MG63 (cell line): ENCODE measurements at places on chromosomes 6 and 20. TPM values are rescaled to one million over a fixed set of nuclear protein-coding genes. Genes with fewer than 3 reads are reported as not detected.

MBOAT1 gene
- 2.5 and 6.5 TPM in 2 replicates for total RNA-seq

UNC93A gene
- not detected in 2 replicates for total RNA-seq

THBD gene
- total RNA-seq, result 0.72 and 1.4 TPM in 2 replicates

BHLHE23 gene
- not detected in 2 replicates for total RNA-seq

SNAP25 gene
- total RNA-seq, result not detected in 2 replicates

CRISP3 gene
- not detected in 2 replicates for total RNA-seq

ELOVL2 gene
- 41.8 and 56.3 TPM in 2 replicates for total RNA-seq

DDX27 gene
- 67.0 and 84.4 TPM in 2 replicates for total RNA-seq

MCCD1 gene
- total RNA-seq, result not detected in 2 replicates

RNF144B gene
- 1.9 and 4.3 TPM in 2 replicates for total RNA-seq

CSE1L gene
- total RNA-seq, result 290 and 418 TPM in 2 replicates

KIAA1755 gene
- total RNA-seq, result 1.2 and 1.5 TPM in 2 replicates

VPS16 gene
- 18.5 and 21.2 TPM in 2 replicates for total RNA-seq

MAS1L gene
- not detected in 2 replicates for total RNA-seq

MCM3 gene
- total RNA-seq, result 1,027 and 1,090 TPM in 2 replicates

SYCP2 gene
- 0.16 and 1.2 TPM in 2 replicates for total RNA-seq

CDYL gene
- 21.5 and 26.8 TPM in 2 replicates for total RNA-seq

FILIP1 gene
- 0.03 TPM in 1 of 2 replicates, not detected in the other for total RNA-seq

SLC17A1 gene
- total RNA-seq, result not detected in 2 replicates

ITPR3 gene
- 7.1 and 14.5 TPM in 2 replicates for total RNA-seq

HLA-DOA gene
- not detected in 2 replicates for total RNA-seq

ZSCAN16 gene
- 1.3 and 1.7 TPM in 2 replicates for total RNA-seq

HLA-F gene
- total RNA-seq, result 8.0 and 12.9 TPM in 2 replicates

TCP11 gene
- total RNA-seq, result 0.25 TPM in 1 of 2 replicates, not detected in the other

OSBPL2 gene
- 18.4 TPM in 2 replicates for total RNA-seq

RGS17 gene
- total RNA-seq, result 0.20 and 0.36 TPM in 2 replicates

CTAGE9 gene
- not detected in 2 replicates for total RNA-seq

ZFAND3 gene
- 26.2 and 31.0 TPM in 2 replicates for total RNA-seq

CDSN gene
- not detected in 2 replicates for total RNA-seq

PNLDC1 gene
- not detected in 2 replicates for total RNA-seq

IL20RA gene
- total RNA-seq, result 0.03 TPM in 1 of 2 replicates, not detected in the other

BPI gene
- not detected in 2 replicates for total RNA-seq

ZBTB46 gene
- 5.5 and 15.9 TPM in 2 replicates for total RNA-seq

SIRPA gene
- total RNA-seq, result 37.7 and 38.1 TPM in 2 replicates
